ENCODE measurements at places on chromosomes 2 and 18. TPM values are rescaled to one million over a fixed set of nuclear protein-coding genes. Genes with fewer than 3 reads are reported as not detected.

DNA sequence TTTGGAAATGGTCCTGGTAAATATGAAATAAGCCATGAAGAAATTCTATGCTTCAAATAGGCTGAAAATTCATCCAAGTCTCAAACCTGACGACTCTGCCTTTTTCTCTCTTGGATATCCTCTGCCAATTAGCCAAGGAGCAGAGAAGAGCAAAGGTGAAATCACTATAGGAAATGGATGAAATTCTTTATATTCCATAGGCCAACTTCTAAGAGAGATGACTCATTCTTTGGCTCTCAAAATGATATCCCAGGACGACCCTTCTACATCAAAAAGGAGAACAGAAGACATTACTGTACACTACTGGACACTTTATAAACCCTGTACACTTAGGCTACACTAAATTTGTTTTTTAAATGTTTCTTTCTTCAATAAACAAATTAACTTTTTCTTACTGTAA lies 22.7 kb downstream of the PDE1A start:
- DNase-seq = no peak
- no peak overlapping the region for H3K4me3 ChIP-seq
- no peaks in the 10 kb centered on the region for H3K27me3 ChIP-seq
- peaks cover 2% of the 10 kb centered on the region for H3K36me3 ChIP-seq

DNA sequence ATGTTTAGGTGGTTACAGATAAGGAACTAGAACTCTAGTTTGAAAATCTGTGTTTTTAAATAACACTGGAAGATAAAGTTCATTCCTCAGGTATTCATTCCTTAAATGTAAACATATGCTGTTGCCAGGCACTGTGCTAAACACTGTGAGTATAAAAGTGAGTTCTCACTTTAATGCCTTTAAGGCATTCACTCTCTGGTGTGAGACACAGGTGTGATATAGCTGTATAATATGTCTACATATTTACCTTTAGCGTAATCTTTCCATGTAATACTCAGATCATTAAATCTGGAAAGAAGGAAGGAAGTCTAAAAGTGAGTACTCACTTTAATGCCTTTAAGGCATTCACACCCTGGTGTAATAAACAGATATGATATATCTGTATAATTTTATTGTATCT lies 472.6 kb downstream of the PARD3B start:
- H3K36me3 ChIP-seq = no peaks in the 10 kb centered on the region
- no peaks in the 10 kb centered on the region for H3K27me3 ChIP-seq
- DNase-seq = no peak
- no peak overlapping the region for H3K27ac ChIP-seq

DNA sequence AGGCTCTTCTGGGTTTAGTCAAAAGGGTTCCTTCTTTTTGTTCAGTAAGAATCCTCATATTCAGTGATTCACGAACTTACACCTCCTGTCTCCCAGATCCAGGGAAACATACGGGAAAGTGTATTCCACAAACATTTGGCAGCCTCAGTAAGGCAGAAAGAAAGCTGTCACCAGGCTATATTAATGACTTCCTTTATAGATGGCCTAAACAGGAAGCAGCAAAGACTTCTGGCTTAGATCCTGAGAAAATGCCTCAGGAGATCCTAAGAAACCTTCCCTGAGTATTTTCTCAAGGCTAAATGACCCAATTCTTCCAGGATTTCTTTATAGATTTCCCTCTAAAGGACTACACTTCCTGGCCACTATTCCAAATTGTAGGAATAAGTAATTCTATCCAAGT lies 1995.5 kb upstream of the CELF4 start:
- no peak for DNase-seq
- no peaks in the 10 kb centered on the region for H3K27me3 ChIP-seq
- no peaks in the 10 kb centered on the region for H3K36me3 ChIP-seq
- H3K27ac ChIP-seq = no peak overlapping the region

GRCh38 chr2:196315388-196316049 lies 144.1 kb upstream of the STK17B start:
- no peak overlapping the region for H3K4me3 ChIP-seq
- peaks cover 39% of the 10 kb centered on the region for H3K36me3 ChIP-seq
- H3K4me1 ChIP-seq = peaks cover 32% of the 10 kb centered on the region
- DNase-seq = no peak

DNA sequence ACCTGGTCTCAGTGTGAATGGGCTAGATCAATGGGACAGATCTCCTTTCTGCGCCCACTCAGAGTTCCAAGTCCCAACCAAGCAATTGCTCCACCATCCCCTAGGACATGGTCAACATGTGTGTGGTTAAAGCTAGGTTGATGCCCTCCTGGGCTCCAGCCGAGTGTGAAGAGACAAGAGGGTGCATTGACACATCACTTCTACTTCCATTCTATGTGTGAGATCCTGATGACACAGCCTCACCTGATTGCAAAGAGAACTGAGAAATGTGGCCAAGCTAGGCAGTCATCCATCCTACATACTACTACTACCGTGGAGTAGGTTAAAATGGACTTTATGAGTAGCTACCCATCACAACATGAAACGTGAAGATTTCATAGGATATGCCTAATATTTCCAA lies 106.8 kb downstream of the NCKAP5 start:
- peaks cover 7% of the 10 kb centered on the region for H3K4me1 ChIP-seq
- no peak overlapping the region for H3K27ac ChIP-seq
- DNase-seq = no peak
- H3K4me3 ChIP-seq = no peak overlapping the region

DNA sequence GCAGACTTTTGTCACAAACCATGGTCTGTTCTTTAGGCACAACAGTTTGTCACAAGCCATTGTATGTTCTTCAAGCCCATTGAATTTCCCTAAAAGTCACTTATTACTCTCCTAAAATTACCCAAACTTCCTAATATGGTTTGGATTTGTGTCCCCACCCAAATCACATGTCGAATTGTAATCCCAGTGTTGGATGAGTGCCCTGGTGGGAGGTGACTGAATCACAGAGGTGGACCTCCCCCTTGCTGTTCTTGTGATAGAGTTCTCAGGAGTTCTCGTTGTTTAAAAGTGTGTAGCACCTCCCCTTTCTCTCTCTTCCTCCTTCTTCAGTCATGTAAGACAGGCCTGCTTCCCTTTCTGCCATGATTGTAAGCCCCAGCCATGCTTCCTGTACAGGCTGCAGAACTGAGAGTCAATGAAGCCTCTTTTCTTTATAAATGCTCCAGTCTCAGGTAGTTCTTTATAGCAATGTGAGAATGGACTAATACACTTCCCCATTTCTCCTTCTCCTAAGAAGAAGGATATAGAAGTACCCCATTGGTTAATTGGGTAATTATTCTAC lies 11.2 kb upstream of the GYPC start:
- H3K27ac ChIP-seq = no peak overlapping the region
- peak; percentile 19 for DNase-seq
- H3K27me3 ChIP-seq = peaks cover 33% of the 10 kb centered on the region
- H3K4me3 ChIP-seq = no peak overlapping the region

GRCh38 chr2:201909961-201910361 lies 103.6 kb downstream of the CDK15 start:
- H3K4me1 ChIP-seq = peaks cover 30% of the 10 kb centered on the region
- H3K27ac ChIP-seq = peak overlapping the region; percentile 86

- no peaks in the 10 kb centered on the region for H3K27me3 ChIP-seq
- H3K36me3 ChIP-seq = no peaks in the 10 kb centered on the region
- H3K4me3 ChIP-seq = no peak overlapping the region
- H3K27ac ChIP-seq = peak overlapping the region; percentile 87
- DNase-seq = no peak
These were observed 8.2 kb upstream of the GPR17 start for GRCh38 chr2:127637725-127638252.

DNA sequence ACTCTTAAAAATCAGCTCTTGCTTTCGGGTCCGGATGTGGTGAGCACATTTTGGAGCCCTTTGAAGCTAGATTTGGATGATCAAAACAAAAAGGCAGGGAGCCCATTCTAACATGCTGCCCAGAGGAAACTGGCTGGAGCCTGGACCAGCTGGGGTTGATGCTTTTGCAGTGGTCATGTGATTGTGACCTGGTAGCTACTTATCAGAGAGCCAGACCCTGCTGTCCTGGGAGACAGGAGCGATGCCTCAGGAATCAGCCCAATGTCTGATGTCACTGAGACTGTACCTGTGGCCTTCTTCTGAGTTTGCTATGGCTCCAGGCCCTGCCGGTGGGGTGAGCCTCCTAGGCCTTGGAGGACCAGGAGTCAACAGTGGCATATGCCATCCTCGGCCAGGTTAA lies 18.7 kb upstream of the SCLY start:
- DNase-seq = no peak
- H3K27me3 ChIP-seq = no peaks in the 10 kb centered on the region
- H3K27ac ChIP-seq = no peak overlapping the region
- no peaks in the 10 kb centered on the region for H3K4me1 ChIP-seq
- H3K36me3 ChIP-seq = peaks cover 39% of the 10 kb centered on the region
- no peak overlapping the region for H3K4me3 ChIP-seq

ATL2 gene
- total RNA-seq = 47.8 TPM

ERMN gene
- not detected for total RNA-seq
